ENCODE measurements at places on chromosomes 16 and 17.

- peaks cover 28% of the 10 kb centered on the region for H3K27me3 ChIP-seq
- H3K4me1 ChIP-seq = peaks cover 18% of the 10 kb centered on the region
- DNase-seq = no peak
- H3K27ac ChIP-seq = no peak overlapping the region
- H3K4me3 ChIP-seq = no peak overlapping the region
- peaks cover under 1% of the 10 kb centered on the region for H3K36me3 ChIP-seq
These were observed 1.4 kb upstream of the DYNLL2 start for GRCh38 chr17:58081646-58082340.

DNA sequence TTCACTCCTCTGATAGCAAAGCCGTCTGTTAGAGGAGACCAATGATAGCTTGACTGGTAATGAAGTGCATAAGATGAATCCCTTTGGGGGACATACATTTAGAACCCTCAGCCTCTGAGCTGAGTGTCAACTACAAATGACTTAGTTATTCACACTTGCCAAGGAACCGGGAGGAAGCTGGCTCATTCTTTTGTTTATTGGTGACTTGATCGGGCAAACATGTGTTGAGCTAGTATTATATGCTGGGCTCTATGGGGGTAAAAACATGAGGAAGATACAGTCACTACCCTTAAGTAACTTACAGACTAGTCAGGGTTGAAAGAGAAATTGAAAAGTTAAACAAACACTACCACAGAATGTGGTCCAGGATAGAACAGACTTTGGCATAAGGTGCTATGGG is 3.0 kb downstream of the CCL16 start:
- peaks cover 8% of the 10 kb centered on the region for H3K4me1 ChIP-seq
- no peak overlapping the region for H3K27ac ChIP-seq
- H3K27me3 ChIP-seq = peaks cover 6% of the 10 kb centered on the region
- no peak for DNase-seq
- H3K4me3 ChIP-seq = no peak overlapping the region

- no peaks in the 10 kb centered on the region for H3K36me3 ChIP-seq
- peaks cover 2% of the 10 kb centered on the region for H3K27me3 ChIP-seq
- H3K4me3 ChIP-seq = no peak overlapping the region
- H3K4me1 ChIP-seq = no peaks in the 10 kb centered on the region
- no peak for DNase-seq
- no peak overlapping the region for H3K27ac ChIP-seq
These were observed 175.3 kb downstream of the UTP18 start for GRCh38 chr17:51435641-51436091.

- no peak overlapping the region for H3K27ac ChIP-seq
- DNase-seq = no peak
- no peaks in the 10 kb centered on the region for H3K4me1 ChIP-seq
These were observed 29.0 kb upstream of the HOXB13 start for GRCh38 chr17:48757524-48757961.

- no peak overlapping the region for H3K4me3 ChIP-seq
- H3K36me3 ChIP-seq = no peaks in the 10 kb centered on the region
- no peak for DNase-seq
These were observed 324.8 kb downstream of the PMP22 start for GRCh38 chr17:14940108-14940937.

GRCh38 chr16:17887963-17888362 is 417.2 kb upstream of the XYLT1 start:
- DNase-seq = no peak
- H3K4me3 ChIP-seq = no peak overlapping the region
- no peaks in the 10 kb centered on the region for H3K4me1 ChIP-seq
- H3K36me3 ChIP-seq = no peaks in the 10 kb centered on the region

GRCh38 chr17:34424814-34425491 is 61.9 kb upstream of the CCL1 start:
- H3K4me1 ChIP-seq = no peaks in the 10 kb centered on the region
- no peaks in the 10 kb centered on the region for H3K36me3 ChIP-seq

DNA sequence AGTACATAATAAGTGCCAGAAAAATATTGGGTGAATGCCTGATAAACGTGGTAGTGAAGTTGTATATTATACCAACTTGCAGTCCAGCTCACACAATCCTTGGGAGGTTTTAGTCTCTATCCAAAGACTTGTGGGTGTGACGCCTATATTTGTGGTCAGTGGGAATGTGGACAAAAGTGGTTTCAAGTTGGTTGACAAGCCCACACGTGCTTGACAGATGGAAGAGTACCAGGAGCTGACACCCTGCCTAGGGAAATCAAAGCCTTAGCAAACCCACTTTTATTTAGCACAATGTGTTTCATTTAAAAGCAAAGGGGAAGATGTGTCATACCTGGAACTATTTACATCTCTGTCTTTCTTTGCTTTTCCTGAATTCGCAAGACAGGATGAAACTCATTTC is 79.0 kb downstream of the CA10 start:
- H3K27me3 ChIP-seq = peaks cover 13% of the 10 kb centered on the region
- H3K4me1 ChIP-seq = no peaks in the 10 kb centered on the region
- no peak overlapping the region for H3K27ac ChIP-seq
- H3K4me3 ChIP-seq = no peak overlapping the region
- H3K36me3 ChIP-seq = no peaks in the 10 kb centered on the region
- DNase-seq = no peak

Data from chondrocyte (in vitro differentiated cells).